GM23248 (cell line): ENCODE measurements at places on chromosomes 11 and 22. TPM values are rescaled to one million over a fixed set of nuclear protein-coding genes. Genes with fewer than 3 reads are reported as not detected.
A peak's percentile ranks its signal among the peaks of the same experiment; 100 is the strongest.

DNA sequence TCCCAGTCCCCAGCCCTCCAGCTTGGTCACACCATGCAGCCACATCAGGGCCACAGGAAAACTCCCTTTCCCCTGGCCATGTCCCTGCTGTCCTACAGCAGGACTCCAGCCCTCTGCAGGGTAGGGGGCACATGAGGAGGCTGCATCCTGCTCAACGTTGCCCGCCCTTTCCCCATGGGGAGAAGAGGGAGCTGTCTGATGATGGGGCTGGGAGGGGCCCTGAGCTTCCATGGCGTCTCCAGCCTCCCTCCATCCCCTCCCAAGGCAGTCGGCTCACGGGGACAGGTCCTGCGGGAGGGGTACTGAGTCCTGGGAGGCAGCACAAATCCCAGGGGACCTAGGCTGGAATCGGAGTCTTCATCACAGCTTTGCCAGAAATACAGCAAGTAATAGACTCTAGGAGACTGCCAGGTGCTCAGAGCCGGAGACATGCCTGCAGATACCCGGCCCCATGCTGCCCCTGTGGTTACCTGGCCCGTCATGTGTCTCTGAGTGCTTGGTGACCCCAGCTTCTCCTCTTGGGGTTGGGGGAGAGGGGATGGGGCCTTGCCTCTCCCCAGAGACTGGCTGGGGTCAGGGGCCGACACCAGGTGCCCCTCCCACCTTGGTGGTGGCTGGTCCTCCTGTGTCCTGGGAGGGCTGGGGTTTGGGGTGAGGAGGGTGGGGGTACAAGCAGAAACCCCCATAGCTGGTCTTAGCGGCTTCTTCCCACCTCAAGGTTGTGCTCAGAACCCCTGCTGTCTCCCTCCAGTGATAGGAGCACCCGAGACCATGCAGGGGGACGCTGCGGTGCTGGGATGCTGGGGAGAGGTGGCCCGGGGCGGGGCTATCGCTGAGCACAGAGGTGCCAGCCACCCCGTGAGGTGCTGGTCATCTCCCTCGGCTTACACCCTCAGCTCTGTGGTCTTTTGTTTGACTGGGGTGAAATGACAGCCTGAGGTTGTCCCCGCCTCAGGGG is 2.3 kb downstream of the MRGPRE start:
- no peak for DNase-seq

- peak; percentile 57 for DNase-seq
These were observed 22.4 kb downstream of the SNAP29 start for GRCh38 chr22:20881231-20881630.

DNA sequence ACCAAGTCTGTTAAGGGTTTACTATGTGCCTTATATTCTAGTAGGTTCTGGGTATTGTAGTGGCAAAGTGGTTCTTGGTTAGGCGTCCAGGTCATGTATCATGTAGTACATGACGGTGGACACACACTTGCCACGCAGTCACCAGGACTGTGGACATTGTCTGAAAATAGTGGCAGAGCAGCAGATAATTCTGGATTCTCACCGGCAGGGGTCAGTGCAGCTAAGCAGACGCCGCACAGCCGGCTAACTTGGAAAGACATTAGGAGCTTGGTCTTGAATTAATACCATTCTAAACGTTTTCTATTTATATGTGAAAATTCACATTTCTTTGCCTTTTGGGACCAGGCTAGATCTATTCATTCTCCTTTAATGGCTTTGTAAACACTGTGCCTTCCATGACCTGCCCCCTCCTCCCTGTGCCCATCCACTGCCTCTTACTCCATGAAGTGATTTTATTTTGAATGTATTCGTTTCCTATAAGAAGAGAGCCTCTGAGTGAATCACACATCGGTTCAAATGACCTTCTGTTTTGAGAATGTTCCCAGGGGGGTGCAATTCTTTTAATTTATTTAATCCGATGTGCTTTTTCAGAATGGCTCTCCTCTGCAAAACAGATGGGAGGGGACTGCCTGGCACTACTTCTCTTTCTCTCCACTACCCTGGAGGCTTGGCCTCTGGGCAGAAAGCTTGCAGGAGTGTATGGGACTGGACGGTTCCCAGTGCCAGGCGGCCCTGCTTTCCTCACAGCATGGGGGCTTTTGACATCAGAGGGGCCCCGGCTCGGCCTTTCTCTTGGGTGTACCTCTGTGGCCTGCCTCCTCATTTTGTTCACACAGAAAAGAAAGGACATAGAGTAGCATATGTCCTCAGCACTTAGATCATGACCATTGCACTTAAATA is 378.0 kb downstream of the NTM start:
- peak; percentile 90 for DNase-seq

The BARX2 gene
- not detected in 2 replicates for polyA plus RNA-seq

The C22orf15 gene
- polyA plus RNA-seq: 0.41 and 0.54 TPM in 2 replicates

The ACTN3 gene
- not detected in 2 replicates for polyA plus RNA-seq

DNA sequence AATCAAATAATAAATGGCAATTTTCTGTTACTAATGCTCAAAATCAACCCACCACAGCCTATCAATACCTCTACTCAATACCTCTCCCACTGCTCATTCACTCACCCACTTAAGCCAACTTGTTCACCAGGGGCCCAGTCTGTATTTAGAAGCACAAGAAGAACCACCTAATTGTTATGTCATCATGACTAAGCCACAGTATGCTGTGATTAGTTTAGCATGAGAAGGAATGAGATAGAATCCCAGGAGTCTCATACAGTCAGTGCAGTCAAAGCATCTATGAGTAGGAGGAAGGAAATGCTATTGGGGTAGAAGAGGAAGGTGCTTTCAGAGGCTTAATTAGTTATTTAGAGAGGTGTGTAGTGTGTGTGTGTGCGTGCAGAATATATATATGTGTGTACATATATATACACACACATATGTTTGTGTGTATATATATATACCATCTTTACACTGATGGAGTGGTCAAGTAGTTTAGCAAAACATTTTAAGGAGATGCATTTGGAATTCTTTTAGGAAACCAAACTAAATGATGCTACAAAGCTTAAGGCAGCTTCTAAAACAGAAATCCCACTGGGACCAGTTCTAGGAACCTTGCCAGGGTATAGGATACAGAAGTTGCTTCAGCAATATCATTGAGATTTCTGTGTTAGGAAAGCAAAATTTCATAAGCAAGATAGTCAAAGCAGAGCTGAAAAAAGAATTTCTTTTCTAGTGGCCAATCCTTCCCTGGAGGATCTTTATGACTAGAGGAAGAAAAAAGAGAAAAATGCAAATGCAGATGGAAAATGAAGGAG is 27.5 kb downstream of the KCNA4 start:
- DNase-seq: peak; percentile 32

DNA sequence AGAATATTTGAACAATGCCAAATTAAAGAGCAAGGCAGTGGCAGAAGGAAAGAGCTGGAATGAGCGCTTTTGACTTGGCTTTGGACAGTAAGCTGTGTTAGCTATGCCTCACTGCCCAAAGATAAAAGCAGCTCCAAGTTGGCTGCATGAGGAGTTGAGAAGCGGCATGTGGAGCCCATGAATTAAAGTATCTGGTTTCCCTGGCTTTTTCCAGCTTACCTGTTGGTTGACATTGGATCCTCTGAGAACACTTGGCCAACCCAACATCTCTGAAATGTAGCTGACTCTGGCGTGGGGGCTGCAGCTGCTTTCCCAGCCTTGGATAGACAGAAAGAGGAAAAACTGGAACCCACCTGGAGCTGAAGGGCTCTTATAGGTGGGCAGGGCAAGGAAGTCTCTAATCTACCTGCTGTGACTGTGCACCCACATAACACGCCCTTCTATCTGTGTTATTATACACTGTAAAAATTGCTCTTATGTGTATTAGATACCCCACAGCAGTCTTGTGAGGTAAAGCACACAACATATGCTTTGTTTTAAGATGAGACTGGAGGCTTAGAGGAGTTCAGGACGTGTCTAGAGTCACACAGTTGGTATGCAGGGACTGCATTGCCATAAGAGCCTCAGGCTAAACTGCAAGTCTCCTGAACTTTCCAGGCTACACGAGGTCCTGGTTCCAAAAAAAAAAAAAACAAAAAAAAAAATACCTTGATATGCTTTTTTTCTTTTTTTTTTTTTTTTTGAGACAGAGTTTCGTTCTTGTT is 5.8 kb downstream of the UBASH3B start:
- DNase-seq: peak; percentile 91

- DNase-seq: no peak
These were observed 15.5 kb upstream of the MAPK11 start for GRCh38 chr22:50285568-50286229.

The MAJIN gene
- polyA plus RNA-seq: not detected in 2 replicates

- DNase-seq: peak; percentile 26
These were observed 16.6 kb downstream of the RTN4RL2 start for GRCh38 chr11:57476757-57477506.

DNA sequence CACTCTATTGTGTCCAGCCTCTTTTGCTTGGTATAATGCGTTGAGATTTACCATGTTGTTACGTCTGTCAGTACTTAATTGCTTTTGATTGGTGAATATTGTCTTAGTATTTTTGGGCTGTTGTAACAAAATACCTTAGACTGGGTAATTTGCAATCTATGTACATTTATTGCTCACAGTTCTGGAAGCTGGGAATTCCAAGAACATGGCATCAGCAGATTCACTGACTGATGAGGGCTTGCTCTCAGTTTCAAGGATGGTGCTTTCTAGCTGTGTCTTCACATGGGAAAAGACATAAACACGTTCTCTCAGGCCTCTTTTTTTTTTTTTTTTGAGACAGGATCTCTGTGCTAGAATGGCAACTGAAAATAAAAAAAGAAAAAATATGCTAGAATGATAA is 46.7 kb upstream of the INCENP start:
- DNase-seq: peak; percentile 32

The CLDN5 gene
- not detected in 2 replicates for polyA plus RNA-seq

The NLRP6 gene
- polyA plus RNA-seq: not detected in 2 replicates

DNA sequence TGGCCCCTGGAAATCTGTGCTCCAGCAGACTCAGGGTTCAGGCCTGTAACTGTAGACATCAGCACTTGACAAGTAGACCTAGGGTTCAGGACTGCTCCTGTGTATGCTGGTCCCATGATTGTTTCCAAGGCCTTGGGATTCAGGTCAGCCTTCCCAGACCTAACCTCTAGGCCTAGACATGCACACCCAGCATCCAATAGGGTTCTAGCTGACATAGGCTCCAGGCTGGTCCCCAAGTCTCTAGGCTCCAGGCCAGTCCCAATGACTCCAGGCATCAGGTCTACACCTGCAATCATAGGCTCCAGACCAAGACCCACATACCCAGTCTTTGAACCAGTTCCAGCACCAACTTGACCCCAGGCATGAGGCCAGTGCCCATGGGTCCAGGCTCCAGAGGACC is 166.2 kb upstream of the GRIA4 start:
- DNase-seq: no peak

DNA sequence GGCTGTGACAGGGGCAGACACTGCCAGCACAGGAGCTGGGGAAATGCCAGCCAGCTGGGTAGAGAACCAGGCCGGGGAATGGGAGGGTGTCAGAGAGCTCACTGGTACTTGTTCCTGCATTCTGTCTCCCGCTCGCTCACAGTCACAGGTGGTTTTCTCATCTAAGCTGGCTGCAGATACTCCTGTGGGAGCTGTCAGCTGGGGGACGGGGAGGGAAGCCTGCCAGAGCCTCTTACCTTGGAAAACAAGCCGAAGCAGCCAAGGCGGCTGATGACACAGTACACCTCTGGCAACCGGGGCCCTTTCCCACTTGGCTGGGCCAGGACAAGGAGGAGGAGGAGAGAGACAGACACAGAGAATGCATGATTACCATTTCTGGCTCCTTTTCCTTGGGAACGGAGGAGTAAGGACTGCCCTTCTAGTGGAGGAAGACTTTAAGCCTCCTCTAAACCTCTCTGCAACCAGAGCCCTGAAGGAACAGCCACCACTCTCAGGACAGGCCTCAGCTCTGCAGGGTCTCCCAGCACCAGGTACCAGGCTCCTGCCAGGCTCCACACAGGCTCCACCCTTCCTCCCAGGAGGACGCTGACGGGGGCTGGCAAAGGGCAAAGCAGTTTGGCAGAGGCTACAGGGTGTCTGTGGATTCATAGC is 25.1 kb downstream of the RPL27A start:
- DNase-seq: no peak

- peak; percentile 82 for DNase-seq
These were observed 53.3 kb downstream of the SCN3B start for GRCh38 chr11:123601136-123601535.

The MUC2 gene
- not detected in 2 replicates for polyA plus RNA-seq

The APLP2 gene
- 366 and 377 TPM in 2 replicates for polyA plus RNA-seq

The DDX17 gene
- polyA plus RNA-seq: 28.5 and 30.1 TPM in 2 replicates

The AQP11 gene
- 0.80 and 1.1 TPM in 2 replicates for polyA plus RNA-seq

The C11orf87 gene
- 0.94 and 1.1 TPM in 2 replicates for polyA plus RNA-seq

The PATE4 gene
- polyA plus RNA-seq: not detected in 2 replicates

The APOBEC3B gene
- 10.6 and 11.9 TPM in 2 replicates for polyA plus RNA-seq

The POGLUT3 gene
- polyA plus RNA-seq: 22.9 and 23.9 TPM in 2 replicates

DNA sequence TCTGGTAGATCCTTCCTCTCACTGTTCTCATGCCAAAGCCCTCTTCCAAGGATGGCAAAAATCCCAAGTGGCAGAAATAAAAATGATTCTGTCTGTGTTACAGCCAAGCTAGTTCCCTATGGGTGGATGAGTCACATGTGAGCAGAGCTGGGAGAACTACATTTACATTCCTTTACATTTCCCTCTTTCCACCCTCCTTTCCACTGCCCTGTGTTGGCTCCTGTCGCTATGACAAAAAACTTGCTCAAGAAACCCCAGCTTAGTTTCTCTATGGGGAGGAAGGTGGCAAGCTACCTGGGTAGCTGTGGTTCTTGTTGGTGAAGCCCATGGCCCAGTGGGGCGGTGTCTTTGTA is 10.2 kb upstream of the DDB2 start:
- peak; percentile 81 for DNase-seq

The MS4A2 gene
- not detected in 2 replicates for polyA plus RNA-seq

GRCh38 chr11:48019217-48019584 is 38.8 kb downstream of the PTPRJ start:
- DNase-seq: no peak

- no peak for DNase-seq
These were observed 102.8 kb upstream of the AKIP1 start for GRCh38 chr11:8808226-8808585.

GRCh38 chr11:98512938-98513337 is 507.8 kb upstream of the CNTN5 start:
- no peak for DNase-seq

DNA sequence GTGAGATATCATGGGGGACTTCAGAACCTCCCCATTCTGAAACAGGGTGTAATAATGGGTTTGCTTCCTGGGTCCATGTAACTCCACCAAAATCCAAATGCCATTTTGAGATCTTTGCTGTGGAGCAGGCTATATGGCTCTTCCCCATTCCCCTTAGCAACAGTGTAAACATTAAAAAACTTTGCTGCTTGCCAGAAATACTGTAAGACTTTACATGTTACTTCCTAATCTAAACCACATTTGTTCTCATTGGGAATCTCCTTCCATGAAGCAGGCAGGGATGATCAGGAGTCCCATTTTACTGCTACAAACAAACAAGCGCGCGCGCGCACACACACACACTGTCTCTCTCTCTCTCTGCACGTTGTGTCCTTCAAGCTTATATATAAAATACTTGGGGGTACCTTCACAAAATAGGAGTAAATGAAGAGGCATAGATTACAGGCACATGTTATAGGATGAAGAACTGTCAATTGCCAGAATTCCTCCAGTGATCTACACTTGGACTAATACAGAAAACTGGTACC is 86.5 kb downstream of the ANO3 start:
- DNase-seq: peak; percentile 4

DNA sequence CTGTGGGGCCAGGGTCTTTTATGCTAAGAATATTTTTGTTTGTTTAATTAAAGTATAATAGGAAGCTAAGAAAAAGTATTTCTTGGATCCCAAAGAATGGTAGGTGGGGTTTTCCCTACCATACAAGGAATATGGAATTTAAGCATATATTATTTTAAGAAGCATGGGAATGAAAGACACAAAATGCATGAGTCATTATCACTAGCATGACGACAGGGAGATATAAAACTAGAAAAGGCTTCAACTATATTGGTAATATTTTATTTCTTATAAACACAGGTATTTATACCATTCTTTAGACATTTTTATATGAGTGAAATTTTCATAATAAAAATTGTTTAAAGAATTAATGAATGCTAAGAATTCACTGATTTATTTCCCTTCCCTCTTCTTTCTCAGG is 39.3 kb upstream of the SOX6 start:
- DNase-seq: no peak
